Right lobe of liver (tissue), 6 donors: ENCODE measurements at places on chromosomes 1 and 21. TPM values are rescaled to one million over a fixed set of nuclear protein-coding genes. Genes with fewer than 3 reads are reported as not detected.

GRCh38 chr1:7585216-7585907, 185.7 kb upstream of the VAMP3 start:
- no peaks in the 10 kb centered on the region for H3K27me3 ChIP-seq
- H3K4me3 ChIP-seq: no peak overlapping the region
- no peak overlapping the region for H3K27ac ChIP-seq
- H3K36me3 ChIP-seq: no peaks in the 10 kb centered on the region
- DNase-seq: no peak

DNA sequence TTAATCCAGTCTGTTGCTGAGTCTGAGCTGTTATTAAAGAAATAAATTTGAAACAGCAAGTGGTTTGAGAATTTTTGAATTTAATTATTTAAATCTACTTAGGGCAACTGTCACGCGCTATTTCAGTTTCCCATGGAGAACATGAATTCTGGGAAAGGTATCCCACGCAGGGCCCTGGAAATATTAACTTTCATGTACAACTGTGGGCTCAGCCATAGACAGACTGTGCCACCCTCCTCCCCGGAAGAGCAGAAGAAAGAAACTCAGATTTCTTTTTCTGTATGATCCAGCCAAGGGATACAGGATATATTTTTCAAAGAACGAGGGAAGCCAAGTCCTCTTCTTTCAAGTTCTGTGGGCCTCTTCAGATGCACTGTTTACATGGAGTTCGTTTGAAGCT, 172.6 kb upstream of the LMO4 start:
- no peaks in the 10 kb centered on the region for H3K27me3 ChIP-seq
- no peak overlapping the region for H3K4me3 ChIP-seq
- no peaks in the 10 kb centered on the region for H3K36me3 ChIP-seq
- no peak for DNase-seq
- H3K4me1 ChIP-seq: peaks cover 10% of the 10 kb centered on the region

GRCh38 chr1:59412718-59413326, 115.9 kb downstream of the FGGY start:
- DNase-seq: no peak
- peaks cover 27% of the 10 kb centered on the region for H3K4me1 ChIP-seq
- H3K4me3 ChIP-seq: no peak overlapping the region
- H3K27ac ChIP-seq: no peak overlapping the region
- H3K36me3 ChIP-seq: no peaks in the 10 kb centered on the region

DNA sequence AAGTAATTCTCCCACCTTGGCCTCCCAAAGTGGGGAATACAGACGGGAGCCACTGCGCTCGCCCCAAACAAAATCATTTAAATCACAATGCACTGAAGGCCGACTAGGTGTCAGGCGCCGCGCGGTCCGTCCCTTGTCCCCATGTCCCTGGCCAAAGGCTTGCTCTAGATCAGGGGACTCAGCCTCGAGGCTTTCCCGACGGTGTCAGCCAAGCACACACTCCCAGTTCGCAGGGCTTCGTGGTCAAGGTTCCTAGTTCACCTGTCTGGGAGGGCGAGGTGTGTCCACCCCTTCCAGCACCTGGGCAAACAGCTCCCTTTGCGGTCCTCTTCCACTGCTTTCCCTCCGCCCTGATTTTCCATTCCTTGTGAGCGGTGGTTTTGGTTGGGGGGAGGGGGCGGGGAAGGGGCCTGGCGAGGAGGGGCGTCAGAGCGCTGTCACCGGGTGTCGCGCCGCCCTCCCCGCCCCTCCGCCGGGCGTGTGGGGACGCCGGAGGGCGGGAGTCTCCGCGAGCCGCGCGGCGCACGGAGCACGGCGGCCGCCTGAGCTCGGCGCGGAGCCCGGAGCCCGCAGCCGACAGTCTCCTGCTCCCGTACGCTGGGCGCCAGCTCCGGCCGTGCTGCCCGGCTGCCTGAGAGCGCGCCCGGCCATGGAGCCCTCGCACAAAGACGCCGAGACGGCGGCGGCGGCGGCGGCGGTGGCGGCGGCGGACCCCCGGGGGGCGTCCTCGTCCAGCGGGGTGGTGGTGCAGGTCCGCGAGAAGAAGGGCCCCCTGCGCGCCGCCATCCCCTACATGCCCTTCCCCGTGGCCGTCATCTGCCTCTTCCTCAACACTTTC, at the start of gene STUM:
Gene STUM (plus strand): TSS at position 509 of the 838 bp plus-strand sequence. CDS start 141 bp downstream, at position 650.
- peak within 1 kb of the TSS; percentile 24 for H3K4me3 ChIP-seq
- peaks cover 20% of the 10 kb centered on the region for H3K4me1 ChIP-seq
- H3K27ac ChIP-seq: no peak within 1 kb of the TSS
- DNase-seq: peak; percentile 41

- peak overlapping the region; percentile 92 for H3K27ac ChIP-seq
- H3K36me3 ChIP-seq: no peaks in the 10 kb centered on the region
- DNase-seq: peak; percentile 95
- peak overlapping the region; percentile 55 for H3K4me3 ChIP-seq
- peaks cover 26% of the 10 kb centered on the region for H3K4me1 ChIP-seq
Observed at GRCh38 chr1:153608742-153609584, 4.0 kb downstream of the S100A16 start.

DNA sequence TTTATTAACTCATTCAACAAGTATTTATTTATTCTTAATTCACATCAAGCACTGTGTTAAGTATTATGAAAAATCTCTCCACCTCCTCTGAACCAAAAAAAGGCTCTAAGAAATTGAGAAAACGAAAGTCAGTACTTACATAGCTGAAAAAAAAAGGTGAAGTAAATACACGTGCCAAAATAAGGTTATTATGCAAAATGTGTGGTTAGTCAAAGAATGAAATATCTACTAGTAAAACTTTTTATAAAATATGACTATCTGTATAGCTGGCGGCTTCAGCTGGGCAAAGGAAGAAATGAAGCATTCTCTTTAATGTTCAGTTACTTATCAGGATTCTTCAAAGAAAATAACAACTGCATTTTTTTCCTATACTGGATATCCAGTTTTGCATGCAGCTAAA, 35.5 kb upstream of the ASPM start:
- no peak for DNase-seq
- H3K27ac ChIP-seq: no peak overlapping the region
- H3K4me1 ChIP-seq: no peaks in the 10 kb centered on the region
- no peaks in the 10 kb centered on the region for H3K27me3 ChIP-seq

DNA sequence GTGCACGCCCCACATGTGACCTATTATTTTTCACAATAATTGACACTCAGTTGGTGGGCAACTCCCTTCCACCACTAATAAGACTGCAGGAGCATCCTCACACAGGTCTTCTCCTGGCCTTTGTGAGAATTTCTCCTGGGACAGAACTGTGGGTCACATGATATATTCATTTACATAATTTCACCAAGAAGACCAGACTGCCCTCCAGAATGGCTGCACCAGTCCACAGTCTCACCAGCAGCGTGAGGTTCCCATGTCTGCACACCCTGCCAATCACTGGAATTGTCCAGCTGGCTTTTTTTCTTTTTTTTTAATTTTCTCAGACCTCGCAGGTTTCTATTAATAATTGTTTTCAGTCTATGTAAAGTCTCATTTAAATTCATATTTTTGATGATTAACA, 41.3 kb downstream of the ATP1A1 start:
- H3K27ac ChIP-seq: no peak overlapping the region
- DNase-seq: no peak
- no peaks in the 10 kb centered on the region for H3K4me1 ChIP-seq
- no peak overlapping the region for H3K4me3 ChIP-seq
- H3K36me3 ChIP-seq: no peaks in the 10 kb centered on the region

Gene OBSCN
- total RNA-seq: 3.5 TPM

Gene FAM72C
- not detected for total RNA-seq

- H3K27me3 ChIP-seq: no peaks in the 10 kb centered on the region
- no peak overlapping the region for H3K27ac ChIP-seq
- H3K4me1 ChIP-seq: no peaks in the 10 kb centered on the region
- H3K4me3 ChIP-seq: no peak overlapping the region
- H3K36me3 ChIP-seq: no peaks in the 10 kb centered on the region
- DNase-seq: no peak
Observed at GRCh38 chr1:35298464-35298863, 30.0 kb downstream of the ZMYM4 start.

GRCh38 chr1:44714944-44715571, 15.9 kb downstream of the RNU5D-1 start:
- no peak overlapping the region for H3K27ac ChIP-seq
- DNase-seq: no peak
- no peaks in the 10 kb centered on the region for H3K4me1 ChIP-seq
- no peaks in the 10 kb centered on the region for H3K36me3 ChIP-seq
- H3K27me3 ChIP-seq: no peaks in the 10 kb centered on the region

Gene PGM1
- total RNA-seq: 181 TPM

DNA sequence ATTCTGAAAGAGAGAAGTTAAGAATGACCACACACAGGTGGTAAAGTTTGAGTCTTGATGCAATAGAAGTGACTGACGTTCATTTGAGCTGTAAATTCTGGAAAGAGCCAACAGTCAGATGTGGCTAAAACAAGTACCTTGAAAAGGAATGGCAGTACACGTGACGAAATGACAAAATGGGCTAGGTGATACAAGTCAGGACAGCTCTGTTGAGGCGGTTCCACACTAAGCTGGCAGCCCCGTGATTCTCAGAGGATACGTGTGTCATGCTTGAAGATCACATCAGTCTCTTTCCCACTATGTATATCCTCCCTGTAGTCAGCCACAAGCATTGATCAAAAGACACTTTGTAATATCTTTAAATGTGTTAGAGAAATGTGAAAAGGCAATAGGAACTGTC, 881.3 kb upstream of the ADGRL2 start:
- no peaks in the 10 kb centered on the region for H3K27me3 ChIP-seq
- no peak overlapping the region for H3K27ac ChIP-seq
- H3K36me3 ChIP-seq: no peaks in the 10 kb centered on the region
- H3K4me3 ChIP-seq: no peak overlapping the region
- no peaks in the 10 kb centered on the region for H3K4me1 ChIP-seq
- DNase-seq: no peak

Gene SPATA46
- total RNA-seq: not detected

- no peak overlapping the region for H3K4me3 ChIP-seq
- peaks cover 8% of the 10 kb centered on the region for H3K36me3 ChIP-seq
- H3K27me3 ChIP-seq: no peaks in the 10 kb centered on the region
- DNase-seq: no peak
- H3K4me1 ChIP-seq: no peaks in the 10 kb centered on the region
Observed at GRCh38 chr1:13775916-13776315, 75.9 kb downstream of the PRDM2 start.

GRCh38 chr1:222555992-222556615, 8.2 kb upstream of the HHIPL2 start:
- peaks cover 3% of the 10 kb centered on the region for H3K36me3 ChIP-seq
- no peaks in the 10 kb centered on the region for H3K4me1 ChIP-seq
- peak overlapping the region; percentile 74 for H3K27ac ChIP-seq
- DNase-seq: no peak
- H3K4me3 ChIP-seq: no peak overlapping the region

- no peaks in the 10 kb centered on the region for H3K36me3 ChIP-seq
- no peaks in the 10 kb centered on the region for H3K27me3 ChIP-seq
- DNase-seq: no peak
- H3K27ac ChIP-seq: no peak overlapping the region
Observed at GRCh38 chr1:216193839-216194443, 229.3 kb downstream of the USH2A start.

DNA sequence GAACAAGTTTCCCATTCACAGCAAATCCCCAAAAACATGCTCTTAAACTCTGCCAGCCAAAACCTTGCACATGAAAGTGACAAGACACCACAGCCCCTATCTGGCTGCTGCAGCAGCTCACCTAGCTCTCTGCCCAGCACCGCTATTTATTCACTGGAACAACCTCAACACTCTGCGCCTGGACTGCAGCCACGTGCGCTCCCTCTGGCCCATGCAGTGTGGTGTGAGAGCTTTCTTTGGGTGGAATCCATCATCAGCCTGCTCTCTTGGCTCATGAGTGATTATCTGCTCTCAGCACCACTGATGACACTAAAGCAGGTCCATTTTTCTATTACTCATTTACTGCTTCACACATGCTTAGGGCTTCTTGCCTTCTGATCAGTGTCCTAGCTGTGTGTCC, 11.4 kb downstream of the KCNJ6 start:
- no peak overlapping the region for H3K27ac ChIP-seq
- no peak overlapping the region for H3K4me3 ChIP-seq
- H3K36me3 ChIP-seq: no peaks in the 10 kb centered on the region
- peaks cover 6% of the 10 kb centered on the region for H3K27me3 ChIP-seq
- no peaks in the 10 kb centered on the region for H3K4me1 ChIP-seq

DNA sequence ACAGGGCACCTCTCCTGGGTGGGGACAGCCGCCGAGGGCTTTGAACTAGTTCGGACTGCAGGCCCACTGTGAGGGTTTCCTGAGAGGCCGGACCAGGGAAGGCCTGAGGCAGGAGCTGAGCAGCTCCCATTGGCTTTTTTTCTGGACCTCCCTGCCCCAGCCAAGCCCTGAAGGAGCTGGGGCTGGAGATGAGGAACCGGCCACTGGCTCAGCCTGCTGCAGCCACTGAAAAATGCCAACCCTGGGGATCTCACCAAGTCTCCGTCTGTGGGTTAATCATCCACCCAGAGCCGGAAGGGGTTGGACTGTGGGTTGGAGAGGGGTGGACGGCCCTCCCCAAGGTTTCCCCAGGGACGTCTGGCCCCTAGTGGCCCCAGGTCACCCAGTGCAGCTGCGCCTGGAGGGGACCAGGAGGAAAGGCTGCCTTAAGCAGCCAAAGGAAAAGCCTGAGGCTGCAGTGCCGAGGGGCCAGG, 2.5 kb downstream of the VWA1 start:
- no peak overlapping the region for H3K27ac ChIP-seq
- peak; percentile 90 for DNase-seq
- H3K4me1 ChIP-seq: peaks cover 62% of the 10 kb centered on the region
- no peaks in the 10 kb centered on the region for H3K27me3 ChIP-seq
- H3K4me3 ChIP-seq: peak overlapping the region; percentile 28

- no peaks in the 10 kb centered on the region for H3K27me3 ChIP-seq
- H3K4me1 ChIP-seq: peaks cover 42% of the 10 kb centered on the region
- H3K27ac ChIP-seq: peak overlapping the region; percentile 16
- H3K4me3 ChIP-seq: no peak overlapping the region
Observed at GRCh38 chr1:7574121-7575040, 196.7 kb upstream of the VAMP3 start.

Gene TEDDM1
- total RNA-seq: not detected

Gene PTPRU
- total RNA-seq: 22.3 TPM

DNA sequence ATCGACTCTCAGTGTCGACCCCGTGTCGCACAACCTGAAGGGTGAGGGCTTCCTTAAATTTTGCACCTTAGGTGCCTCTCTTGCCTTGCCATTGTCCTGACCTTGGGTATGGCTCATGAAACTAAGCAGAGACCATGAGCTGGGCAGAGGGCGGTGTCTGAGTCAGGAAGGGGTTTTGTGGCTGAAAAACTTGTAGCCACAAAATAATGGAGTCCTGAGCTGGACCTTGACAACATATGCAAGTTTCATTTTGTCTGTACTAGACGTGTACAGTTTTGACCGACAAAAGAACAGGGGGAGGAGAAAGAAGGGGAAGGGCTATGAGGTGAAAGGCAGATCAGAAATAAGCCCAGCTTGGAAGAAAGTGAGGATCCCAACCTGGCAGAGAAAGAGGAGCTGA, 8.3 kb upstream of the RUNX1 start:
- no peaks in the 10 kb centered on the region for H3K36me3 ChIP-seq
- H3K27ac ChIP-seq: no peak overlapping the region
- no peak overlapping the region for H3K4me3 ChIP-seq
- no peaks in the 10 kb centered on the region for H3K27me3 ChIP-seq
- no peaks in the 10 kb centered on the region for H3K4me1 ChIP-seq

- no peaks in the 10 kb centered on the region for H3K27me3 ChIP-seq
- no peaks in the 10 kb centered on the region for H3K4me1 ChIP-seq
- no peak overlapping the region for H3K4me3 ChIP-seq
- no peaks in the 10 kb centered on the region for H3K36me3 ChIP-seq
Observed at GRCh38 chr1:26951821-26952497, 8.3 kb downstream of the KDF1 start.
